ENCODE measurements at places on chromosomes 1 and 21.

- DNase-seq, result no peak
Measured at GRCh38 chr1:166121010-166121409, 45.8 kb downstream of the FAM78B start.

DNA sequence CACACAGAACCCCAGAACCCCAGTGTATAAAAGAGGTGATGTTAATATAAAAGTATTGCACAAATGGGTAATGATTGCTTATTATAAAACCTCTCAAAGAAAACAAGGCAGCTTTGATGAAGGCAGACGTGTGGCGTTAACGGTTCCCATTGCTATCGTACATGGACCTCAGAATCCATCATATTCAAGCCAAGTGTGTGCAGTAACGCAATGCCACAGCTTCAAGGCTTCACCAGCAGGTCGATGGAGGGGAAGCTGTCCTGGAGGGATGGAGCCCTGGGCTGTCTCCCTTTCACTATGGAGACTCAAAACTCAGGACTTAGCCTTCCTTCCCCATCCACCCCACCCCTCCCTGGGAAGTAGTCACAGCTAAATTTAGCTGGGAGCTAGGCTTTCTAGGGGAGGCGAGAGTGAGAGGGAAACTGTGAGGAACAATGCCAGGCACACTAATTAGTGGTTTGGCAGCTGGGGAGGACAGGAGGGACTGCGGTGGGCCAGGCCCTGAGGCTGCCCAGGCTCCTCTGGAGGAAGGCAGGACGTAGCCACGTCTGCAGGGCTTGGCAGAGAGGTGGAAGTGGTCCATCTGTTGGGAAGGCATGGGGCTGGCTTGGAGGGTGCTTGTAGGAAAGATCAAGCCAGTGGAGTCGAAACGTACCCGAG, 121.2 kb downstream of the HMGB4 start:
- no peak for DNase-seq

DNA sequence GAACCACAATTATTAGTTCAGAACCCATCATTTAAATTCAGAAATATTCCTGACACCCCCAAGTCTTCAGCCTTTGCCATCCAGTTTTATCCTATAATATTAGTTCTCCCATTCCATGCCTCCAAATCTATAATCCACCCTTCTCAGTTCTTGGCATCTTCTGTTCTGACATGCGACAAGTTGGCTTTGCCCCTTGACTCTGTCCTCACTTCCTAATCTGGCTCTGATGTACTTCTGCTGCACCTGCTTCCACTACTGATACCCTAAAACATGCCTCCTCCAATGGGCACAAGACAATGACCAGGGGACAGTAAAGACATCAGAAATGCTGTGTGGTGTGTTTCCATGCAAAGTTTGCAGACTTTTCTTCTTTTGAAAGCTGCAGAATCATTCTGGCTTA, 17.1 kb upstream of the FBXO28 start:
- DNase-seq, result no peak

- DNase-seq, result no peak
Measured at GRCh38 chr21:40047993-40048730, 180.9 kb downstream of the PCP4 start.

- no peak for DNase-seq
Measured at GRCh38 chr1:243487649-243488227, 231.9 kb downstream of the SDCCAG8 start.

Measured in pons (tissue), 1 donor.